ENCODE measurements at places on chromosomes 16 and 17.
A peak's percentile ranks its signal among the peaks of the same experiment; 100 is the strongest.

- DNase-seq = no peak
These were observed 885 bp upstream of the SLC35B1 start for GRCh38 chr17:49708515-49709183.

DNA sequence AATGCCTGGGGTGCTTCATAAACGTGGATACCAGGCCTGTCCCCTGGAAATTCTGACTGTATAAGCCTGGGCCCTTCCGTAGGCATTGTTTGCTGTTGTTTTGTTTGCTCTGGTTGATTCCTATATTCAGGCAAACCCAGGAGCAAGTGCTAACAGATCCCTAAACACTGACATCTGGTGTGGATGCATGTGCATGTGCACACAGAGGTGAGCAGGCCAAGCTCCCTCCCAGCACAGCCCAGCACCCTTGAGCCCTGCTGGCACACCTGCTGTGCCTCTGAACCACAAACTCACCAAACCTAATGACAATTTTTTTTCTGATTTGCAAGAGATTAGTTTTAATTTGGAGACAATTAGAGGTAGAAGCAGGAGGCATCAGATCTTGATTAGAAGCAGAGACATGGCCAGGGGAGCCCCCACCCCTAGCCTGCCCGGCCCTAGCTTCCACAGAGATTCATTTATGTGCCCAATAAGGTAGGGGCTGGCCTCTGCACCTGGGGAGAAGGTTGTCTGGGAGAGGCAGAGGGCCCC is 40.4 kb downstream of the TMEM132E start:
- DNase-seq = no peak

GRCh38 chr16:1989209-1990100 is at the start of gene SYNGR3:
Gene SYNGR3, plus strand, starts transcription at chr16:1989970. Its CDS starts 133 bp downstream, at chr16:1990103.
- no peak for DNase-seq

- DNase-seq = no peak
These were observed 87.3 kb downstream of the MAP2K6 start for GRCh38 chr17:69501591-69502468.

GRCh38 chr17:75103601-75104554 is 5.9 kb upstream of the ARMC7 start:
- no peak for DNase-seq

DNA sequence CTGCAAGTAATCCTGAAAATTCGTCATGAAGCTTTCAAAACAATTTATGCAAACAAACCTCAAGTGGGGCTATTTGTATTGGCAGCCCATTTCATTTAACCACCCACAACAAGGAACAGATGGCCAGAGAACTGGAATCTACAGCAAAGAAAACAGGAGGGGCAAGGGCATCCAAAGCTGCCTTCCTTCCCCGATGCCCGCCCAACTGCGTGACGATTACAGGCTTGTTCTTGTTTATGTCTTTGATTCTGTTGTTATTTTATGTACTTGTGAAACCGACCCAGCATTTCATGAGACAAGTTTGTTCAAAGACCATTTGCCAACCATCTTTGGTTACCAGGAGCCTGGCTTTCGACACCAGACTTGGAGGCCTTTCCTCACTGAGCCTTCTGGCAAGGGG is 59.1 kb upstream of the IRX6 start:
- DNase-seq = no peak

DNA sequence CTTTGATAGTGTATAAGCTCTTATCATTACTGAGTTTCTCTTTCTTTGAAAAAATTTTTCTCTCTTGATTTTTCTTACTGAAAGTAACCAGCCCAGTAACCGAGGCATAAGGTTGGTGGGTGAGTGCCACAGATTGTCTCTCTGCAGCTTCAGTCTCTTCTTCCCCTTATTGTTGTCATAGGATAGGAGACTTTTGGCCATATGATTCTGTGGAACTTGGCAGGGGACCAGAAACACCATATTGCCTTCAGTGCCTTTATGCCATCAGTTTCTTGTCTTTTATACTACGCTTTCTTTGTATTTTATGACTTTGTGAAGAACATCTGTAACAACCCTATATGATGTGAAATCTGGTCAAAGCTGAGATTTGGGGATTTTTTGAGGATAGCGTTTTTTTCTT is 341.6 kb upstream of the TBX2 start:
- no peak for DNase-seq

- no peak for DNase-seq
These were observed 412.2 kb downstream of the ZFHX3 start for GRCh38 chr16:72635694-72636093.

DNA sequence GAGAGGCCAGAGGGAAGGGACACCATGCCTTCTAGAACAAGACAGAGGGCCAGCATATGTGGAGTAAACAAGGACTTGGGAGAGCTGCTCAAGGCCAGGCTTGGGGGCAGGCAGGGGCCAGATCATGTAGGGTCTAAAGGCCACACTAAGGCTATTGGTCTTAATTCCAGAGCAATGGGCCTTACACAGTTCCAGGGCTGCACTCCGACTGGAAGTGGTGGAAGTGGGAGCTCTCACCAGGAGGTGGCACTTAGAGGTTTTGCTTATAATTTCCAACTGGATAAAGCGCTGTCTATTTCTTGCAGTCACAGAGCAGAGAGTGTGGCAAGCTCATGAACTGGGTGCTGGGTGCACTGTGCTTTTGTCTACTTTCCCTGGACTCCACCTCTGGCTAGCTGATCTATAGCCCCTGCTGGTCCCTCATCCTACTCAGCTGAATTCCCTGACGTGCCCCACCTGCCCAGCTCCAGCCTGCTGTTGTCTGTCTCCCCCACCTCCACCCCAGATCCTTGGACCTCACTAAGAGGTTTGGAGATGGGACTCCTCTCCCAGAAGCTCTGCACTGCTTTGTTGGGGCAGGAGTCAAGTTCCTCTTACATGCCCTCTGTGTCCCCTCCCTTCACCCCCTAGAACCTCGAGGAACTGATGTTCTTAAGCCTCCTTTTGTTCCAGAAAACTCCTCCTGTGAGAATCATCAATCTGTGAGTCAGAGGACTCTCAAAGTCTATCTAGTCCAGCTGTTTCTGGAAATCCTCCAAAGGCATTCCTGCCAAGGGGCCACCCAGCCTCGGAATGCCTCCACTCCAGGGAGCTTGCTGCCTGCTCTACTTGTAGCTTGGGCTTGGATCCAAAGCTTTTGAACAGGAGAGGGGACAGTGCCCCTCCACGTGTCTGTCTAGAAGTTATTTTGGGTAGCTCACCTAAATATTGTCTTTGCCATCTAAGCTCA is 48.1 kb upstream of the KSR1 start:
- DNase-seq = no peak

DNA sequence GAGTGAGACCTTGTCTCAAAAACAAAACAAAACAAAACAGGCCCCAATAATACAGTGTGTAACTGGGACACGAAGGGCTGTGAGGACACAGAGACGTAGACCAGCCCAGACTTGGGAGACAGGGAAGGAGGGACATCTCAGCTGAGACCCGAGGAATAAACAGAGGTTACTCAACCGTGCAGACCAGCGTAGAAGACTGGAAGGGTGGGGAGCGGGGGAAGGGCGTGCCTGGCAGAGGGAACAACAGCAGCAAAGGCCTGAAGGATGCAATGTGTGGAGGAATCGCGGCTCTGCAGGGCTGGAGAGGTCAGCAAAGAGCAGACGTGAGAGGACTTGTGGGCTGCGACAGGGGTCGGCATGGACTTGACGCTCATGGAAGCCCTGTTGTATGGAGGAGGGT is 11.6 kb upstream of the CES4A start:
- no peak for DNase-seq

GRCh38 chr17:49343273-49343672 is 18.8 kb downstream of the ZNF652 start:
- peak; percentile 32 for DNase-seq

DNA sequence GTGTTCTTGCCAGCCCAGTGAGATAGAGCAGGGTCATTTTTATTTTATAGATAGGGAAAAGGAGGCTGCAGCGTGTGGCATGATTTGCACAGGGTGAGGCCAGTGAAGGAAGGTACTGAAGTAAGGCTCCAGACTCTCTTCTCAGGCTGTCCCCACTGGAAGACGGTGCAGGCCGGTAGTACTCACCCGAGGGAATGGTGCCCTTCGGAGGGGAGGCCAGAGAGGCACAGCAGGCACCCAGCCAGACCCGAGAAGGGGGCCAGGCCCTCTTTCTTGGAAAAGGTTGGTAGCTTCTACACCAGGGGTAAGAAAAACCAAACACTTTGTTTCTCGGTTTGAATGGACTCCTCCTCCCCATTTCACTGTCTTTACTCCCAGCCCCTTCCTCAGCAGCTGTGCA is 288 bp downstream of the ANKRD40CL start:
- no peak for DNase-seq

- no peak for DNase-seq
These were observed 382 bp downstream of the PITPNA start for GRCh38 chr17:1562176-1562643.

GRCh38 chr17:11302401-11303186 is 61.6 kb downstream of the SHISA6 start:
- DNase-seq = no peak

- DNase-seq = no peak
These were observed 10.5 kb downstream of the POLDIP2 start for GRCh38 chr17:28346746-28347246.

- DNase-seq = peak; percentile 27
These were observed 295.8 kb downstream of the FOXL1 start for GRCh38 chr16:86874141-86874540.

DNA sequence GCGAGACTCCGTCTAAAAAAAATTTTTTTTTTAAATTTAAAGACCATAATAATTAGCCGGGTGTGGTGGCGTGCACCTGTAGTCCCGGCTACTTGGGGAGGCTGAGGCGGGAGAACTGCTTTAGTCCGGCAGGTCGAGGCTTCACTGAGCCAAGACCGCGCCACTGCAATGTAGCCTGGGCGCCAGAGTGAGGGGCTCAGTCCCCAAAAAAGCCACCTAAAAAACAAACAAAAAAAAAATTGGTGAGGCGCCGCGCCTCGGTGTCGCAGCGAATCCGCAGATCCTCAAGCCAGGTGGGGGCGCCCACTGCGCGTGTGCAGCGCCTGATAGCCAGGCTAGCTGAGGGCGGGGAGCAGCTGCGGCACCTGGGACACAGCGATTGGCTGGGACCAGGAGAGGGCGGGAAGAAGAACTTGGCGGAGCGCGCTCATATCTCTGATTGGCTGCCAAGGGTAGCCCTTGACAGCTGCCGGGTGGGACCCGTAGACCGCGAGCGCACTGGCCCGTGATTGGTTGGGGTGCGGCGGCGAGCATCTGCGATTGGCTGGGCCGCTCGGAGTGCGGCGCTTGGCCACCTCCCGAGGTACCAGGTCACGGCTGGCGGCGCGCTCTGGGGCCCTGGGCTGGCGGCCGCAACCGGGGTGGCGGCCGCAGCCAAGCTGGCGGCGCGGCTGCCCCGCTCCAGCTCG is 9.0 kb upstream of the CLDN9 start:
- peak; percentile 98 for DNase-seq

- no peak for DNase-seq
These were observed 131.6 kb downstream of the MRTFB start for GRCh38 chr16:14202697-14203096.

DNA sequence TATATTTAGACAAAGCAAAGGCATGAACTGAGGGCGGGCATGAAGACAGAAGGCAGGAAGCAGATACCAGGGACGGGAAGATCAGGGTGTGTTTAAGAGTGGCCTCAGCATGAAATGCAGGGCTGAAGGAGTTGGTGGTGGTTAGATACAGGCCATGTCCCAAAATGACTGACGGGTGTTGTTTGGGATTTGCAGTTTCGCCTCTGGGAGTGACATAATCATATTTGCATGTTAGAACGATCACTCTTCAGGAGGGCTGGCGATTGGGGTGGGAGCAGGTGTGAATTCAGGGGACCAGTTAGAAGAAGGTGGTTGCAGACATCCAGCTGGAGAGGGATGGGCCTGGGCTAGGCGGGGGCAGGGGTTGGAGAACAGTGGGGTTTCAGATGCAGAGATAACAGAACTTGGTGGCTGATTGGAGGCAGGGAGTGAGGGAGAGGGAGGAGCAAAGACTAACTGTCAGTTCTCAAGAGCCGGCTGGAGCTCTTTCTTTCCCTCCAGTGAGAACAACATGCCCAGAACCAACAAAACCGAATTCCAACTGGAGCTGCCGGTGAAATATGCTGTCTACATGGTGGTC is 27.2 kb upstream of the ITGAX start:
- DNase-seq = no peak

GRCh38 chr17:13646969-13647542 is 45.3 kb upstream of the HS3ST3A1 start:
- no peak for DNase-seq

DNA sequence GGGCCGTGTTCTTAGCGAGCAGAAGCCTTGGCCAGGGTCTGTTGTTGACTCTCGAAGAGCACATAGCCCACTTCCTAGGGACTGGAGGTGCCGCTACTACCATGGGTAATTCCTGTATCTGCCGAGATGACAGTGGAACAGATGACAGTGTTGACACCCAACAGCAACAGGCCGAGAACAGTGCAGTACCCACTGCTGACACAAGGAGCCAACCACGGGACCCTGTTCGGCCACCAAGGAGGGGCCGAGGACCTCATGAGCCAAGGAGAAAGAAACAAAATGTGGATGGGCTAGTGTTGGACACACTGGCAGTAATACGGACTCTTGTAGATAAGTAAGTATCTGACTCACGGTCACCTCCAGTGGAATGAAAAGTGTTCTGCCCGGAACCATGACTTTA is 18.5 kb downstream of the RSPRY1 start:
- DNase-seq = no peak

DNA sequence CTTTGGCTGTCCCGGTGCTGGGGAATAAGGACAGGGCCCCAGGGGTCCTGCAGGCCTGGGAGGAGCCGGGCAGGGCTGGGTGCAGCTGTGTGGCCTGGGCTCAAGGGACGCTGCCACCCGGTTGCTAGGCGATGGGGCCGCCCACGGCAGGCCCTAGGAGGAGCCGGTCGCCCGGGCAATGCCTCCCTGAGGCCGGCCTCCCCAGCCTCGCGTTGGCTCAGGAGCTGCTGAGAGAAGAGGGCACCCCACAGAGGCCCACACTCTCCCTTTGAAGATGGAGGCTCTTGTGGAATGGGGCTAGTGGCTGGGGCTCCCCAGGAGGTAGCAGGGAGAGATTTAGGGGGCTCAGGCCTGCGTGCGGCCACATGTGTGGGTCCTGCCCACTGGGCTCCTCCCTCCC is at the start of gene CIBAR2:
CIBAR2 (minus strand) TSS at position 109 of the 400 bp plus-strand sequence. CDS start 120 bp downstream, outside the sequence.
- no peak for DNase-seq

- no peak for DNase-seq
These were observed 2.9 kb upstream of the NPIPB15 start for GRCh38 chr16:74372953-74373846.

GRCh38 chr16:56851671-56852400 is 13.2 kb upstream of the SLC12A3 start:
- no peak for DNase-seq

- DNase-seq = no peak
These were observed 15.3 kb upstream of the CACNA1H start for GRCh38 chr16:1137604-1138003.

- DNase-seq = no peak
These were observed 8.4 kb downstream of the SLC16A5 start for GRCh38 chr17:75096082-75096625.

GRCh38 chr16:24511792-24512191 is 27.6 kb upstream of the RBBP6 start:
- DNase-seq = no peak

GRCh38 chr16:10964891-10965326 is 20.5 kb downstream of the CLEC16A start:
- DNase-seq = peak; percentile 69
